Astrocyte of the cerebellum (primary cell): ENCODE measurements at places on chromosomes 11 and 22.

DNA sequence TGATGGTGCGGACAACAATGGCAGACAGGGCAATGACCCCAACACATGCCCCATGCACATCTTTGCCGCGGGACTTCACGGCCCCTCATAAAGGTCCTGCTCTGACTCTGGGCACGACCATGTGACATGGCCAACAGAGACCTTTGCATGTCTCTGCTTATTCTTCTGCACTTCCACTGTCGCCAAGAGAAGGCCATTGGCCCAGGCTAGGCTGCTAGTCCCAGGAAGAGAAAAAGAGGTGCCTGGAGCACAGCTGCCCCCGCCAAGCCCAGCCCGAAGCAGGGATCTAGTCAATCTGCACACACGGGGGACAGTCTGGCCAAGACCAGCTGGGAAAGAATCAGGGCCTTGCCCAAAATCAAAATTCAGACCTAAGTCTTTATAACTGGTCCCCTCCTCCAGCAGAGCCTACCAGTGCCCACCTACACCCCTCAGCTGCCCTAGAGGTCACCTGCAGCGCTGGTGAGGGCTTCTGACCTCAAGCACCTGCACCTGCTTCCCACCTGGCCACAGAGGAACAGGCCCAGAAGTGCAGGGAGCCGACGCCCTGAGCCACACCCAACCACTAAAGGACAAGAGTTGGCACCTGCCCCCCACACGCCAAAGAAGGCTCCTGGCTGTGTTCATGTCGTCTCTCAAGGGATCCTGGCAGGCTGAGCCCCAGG, 8.1 kb downstream of the SULT4A1 start:
- no peak for DNase-seq

- DNase-seq, result no peak
Measured at GRCh38 chr11:44256673-44257291, 53.2 kb downstream of the ALX4 start.

GRCh38 chr22:48045369-48045768, 1282.9 kb downstream of the TBC1D22A start:
- no peak for DNase-seq

DNA sequence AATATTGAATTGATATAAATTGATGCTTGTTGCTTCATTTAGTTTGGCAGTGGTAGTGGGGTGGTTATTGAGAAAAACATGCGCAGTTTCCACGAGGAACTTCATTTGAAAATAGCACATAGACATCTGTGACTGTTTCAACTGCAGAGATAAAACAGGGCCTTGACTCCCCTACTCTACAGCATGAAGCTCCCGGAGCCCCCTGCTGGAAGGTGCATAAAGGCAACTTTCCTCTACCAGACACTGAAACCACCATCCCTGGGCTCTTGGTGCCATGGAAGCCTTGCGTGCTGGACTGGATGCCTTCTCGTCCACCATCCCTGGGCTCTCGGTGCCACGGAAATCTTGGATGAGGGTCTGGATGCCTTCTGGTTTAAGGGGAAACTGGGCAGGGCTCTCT, 195.9 kb downstream of the CSNK2A3 start:
- no peak for DNase-seq
